ENCODE measurements at places on chromosomes 7 and 10. TPM values are rescaled to one million over a fixed set of nuclear protein-coding genes. Genes with fewer than 3 reads are reported as not detected.

The TMEM178B gene
- total RNA-seq, result 0.21 TPM

The GBX1 gene
- not detected for total RNA-seq

The EGFR gene
- not detected for total RNA-seq

The KLF14 gene
- total RNA-seq, result not detected

The HHEX gene
- 0.56 TPM for total RNA-seq

The PTF1A gene
- total RNA-seq, result not detected

DNA sequence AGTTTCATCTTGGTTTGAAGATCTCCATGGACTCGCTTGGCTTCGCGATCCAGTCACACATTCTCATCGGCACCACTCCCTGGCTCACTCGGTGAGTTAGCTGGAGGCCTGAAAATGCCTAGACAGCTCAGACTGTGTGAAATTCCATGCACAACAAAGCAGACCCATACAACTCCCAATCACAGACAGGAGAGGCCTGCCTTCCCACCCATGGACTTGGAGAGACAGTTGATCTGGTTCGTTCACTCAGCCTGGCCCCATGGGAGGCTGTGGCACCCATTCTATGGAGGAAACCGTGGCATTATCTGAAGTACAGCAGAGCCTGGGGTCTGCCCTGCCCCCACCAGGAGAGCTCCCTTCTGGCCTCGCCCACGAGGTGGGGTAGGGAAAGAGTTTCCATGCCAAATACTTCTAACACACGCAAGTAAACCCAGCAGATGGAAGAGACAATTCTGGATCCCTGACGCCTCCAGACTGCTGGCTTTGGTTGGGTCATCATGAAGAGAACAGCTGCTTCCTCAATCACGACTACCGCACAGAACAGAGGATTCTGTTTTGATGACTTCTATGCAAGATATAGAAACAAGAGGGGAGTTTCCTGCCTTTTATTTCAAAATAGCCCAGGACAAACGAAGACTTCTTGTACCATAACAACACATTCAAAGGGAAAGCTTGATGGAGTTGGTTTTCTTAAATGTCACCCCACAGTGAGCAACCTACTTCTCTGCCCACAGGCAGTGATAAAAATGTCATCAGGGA is 15.9 kb downstream of the FAM53B start:
- peaks cover 5% of the 10 kb centered on the region for H3K36me3 ChIP-seq
- DNase-seq, result peak; percentile 35
- H3K4me3 ChIP-seq, result peak overlapping the region; percentile 56
- peak overlapping the region; percentile 83 for H3K27ac ChIP-seq
- no peaks in the 10 kb centered on the region for H3K27me3 ChIP-seq

- H3K4me1 ChIP-seq, result peaks cover 16% of the 10 kb centered on the region
- H3K36me3 ChIP-seq, result no peaks in the 10 kb centered on the region
- no peak overlapping the region for H3K27ac ChIP-seq
- no peak overlapping the region for H3K4me3 ChIP-seq
- H3K27me3 ChIP-seq, result no peaks in the 10 kb centered on the region
These were observed 16.1 kb upstream of the DMBT1 start for GRCh38 chr10:122544493-122544892.

GRCh38 chr10:102723989-102724388 is 9.6 kb downstream of the SFXN2 start:
- H3K4me1 ChIP-seq, result peaks cover 17% of the 10 kb centered on the region
- peaks cover 19% of the 10 kb centered on the region for H3K36me3 ChIP-seq
- no peak overlapping the region for H3K4me3 ChIP-seq
- no peak overlapping the region for H3K27ac ChIP-seq
- H3K27me3 ChIP-seq, result no peaks in the 10 kb centered on the region
- no peak for DNase-seq

GRCh38 chr10:91709394-91709798 is 76.5 kb upstream of the PPP1R3C start:
- no peak for DNase-seq
- no peak overlapping the region for H3K4me3 ChIP-seq
- H3K4me1 ChIP-seq, result no peaks in the 10 kb centered on the region
- H3K27me3 ChIP-seq, result peaks cover 28% of the 10 kb centered on the region

DNA sequence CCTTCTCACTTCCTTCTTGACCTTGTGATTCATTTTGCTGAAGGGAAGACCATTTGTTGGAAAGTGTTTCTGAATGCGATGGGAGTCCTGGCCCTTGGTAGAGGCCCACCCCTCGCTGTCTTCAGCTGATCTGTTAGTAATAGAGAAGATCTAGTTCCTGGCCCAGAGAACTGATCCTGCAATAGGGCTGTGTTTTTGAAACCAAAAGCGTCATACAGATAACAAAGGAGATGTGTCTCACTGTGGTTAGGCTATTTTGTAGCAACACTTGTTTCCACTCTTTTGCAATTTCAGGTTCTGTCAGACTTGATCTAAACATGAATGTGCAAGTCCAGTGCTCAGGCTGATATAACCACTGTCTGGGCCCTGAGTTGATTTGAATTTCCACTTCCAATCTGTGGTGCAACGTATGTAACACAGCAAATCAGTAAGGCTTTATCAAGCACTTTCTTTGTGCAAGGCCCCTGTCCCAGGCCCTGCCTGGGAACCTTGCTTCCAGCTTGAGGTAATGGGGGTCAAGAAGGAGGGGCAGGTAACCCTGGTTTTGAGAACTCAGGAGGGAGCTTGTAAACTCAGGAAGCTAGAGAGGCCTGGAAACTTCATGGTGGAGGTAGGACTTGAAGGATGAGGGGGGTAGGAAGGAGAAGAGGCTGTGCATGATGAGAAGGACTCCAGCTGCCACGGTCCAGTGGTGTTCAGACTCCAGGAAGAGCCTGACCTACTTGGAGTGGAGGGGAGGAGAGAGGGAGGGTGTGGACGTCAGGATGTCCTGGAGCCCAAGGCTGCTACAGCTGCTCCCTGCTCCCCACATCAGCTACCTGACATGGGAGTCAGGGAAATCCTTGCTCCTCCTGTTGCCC is 42.2 kb upstream of the SRGN start:
- DNase-seq, result peak; percentile 37
- no peak overlapping the region for H3K4me3 ChIP-seq
- H3K27ac ChIP-seq, result peak overlapping the region; percentile 90
- no peaks in the 10 kb centered on the region for H3K36me3 ChIP-seq
- H3K4me1 ChIP-seq, result peaks cover 32% of the 10 kb centered on the region

DNA sequence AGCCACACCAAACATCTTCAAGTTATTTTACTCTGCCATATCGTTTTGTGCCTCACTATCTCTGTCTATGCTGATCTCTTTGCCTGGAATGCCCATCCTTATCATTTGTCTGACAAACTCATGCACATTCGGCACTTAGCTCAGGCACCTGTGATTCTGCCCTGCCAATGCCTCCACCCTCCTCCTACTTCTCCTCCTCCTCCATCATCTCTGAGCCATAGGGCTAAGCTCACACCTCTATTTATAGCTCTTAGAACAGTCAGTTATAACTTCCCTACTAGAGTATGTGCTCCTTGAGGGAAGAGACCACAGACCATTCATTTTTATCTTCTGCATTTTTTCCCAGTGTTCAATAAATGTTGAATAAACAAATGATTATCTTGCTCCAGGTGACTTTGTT is 51.2 kb upstream of the CDK13 start:
- DNase-seq, result no peak
- H3K27ac ChIP-seq, result no peak overlapping the region
- no peak overlapping the region for H3K4me3 ChIP-seq
- H3K4me1 ChIP-seq, result no peaks in the 10 kb centered on the region
- H3K36me3 ChIP-seq, result no peaks in the 10 kb centered on the region

DNA sequence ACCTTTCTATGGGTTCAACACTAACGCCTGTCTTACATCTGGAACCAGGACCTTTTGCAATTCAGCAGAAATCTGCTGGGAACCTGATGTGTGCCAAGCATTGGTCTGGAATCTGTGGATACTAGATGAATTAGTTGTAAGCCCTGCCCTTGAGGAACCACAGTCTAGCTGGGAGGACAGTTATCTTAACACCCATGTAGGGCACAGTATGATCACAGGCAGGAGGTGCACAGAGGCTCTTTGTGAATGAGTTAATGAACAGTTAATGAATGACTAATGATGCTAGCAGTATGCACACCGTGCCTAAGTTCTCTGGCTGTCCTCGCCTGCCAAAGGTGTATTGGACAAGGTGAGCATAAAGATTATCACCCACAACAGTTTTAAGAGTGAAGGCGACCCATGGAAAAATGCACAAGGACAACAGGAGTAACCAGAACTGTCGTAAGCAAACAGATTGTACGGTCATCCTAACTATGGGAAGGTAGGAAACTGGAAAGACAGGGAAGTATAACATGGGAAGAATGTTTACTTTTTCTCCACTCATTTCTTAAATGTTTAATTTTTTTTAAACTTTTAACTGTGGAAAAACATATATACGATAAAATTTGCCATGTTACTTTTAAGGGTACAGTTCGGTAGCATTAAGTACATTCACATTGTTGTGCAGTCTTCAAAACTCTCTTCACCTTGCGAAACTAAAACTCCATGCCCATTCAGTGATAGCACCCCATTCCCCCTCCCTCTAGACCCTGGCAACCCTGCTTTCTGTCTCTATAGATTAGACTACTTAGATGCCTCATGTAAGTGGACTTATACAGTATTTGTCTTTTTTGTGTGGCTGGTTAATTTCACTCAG is 139.9 kb downstream of the CXCL12 start:
- no peak overlapping the region for H3K4me3 ChIP-seq
- H3K36me3 ChIP-seq, result no peaks in the 10 kb centered on the region
- peaks cover 7% of the 10 kb centered on the region for H3K27me3 ChIP-seq
- no peak for DNase-seq
- no peaks in the 10 kb centered on the region for H3K4me1 ChIP-seq
- no peak overlapping the region for H3K27ac ChIP-seq

DNA sequence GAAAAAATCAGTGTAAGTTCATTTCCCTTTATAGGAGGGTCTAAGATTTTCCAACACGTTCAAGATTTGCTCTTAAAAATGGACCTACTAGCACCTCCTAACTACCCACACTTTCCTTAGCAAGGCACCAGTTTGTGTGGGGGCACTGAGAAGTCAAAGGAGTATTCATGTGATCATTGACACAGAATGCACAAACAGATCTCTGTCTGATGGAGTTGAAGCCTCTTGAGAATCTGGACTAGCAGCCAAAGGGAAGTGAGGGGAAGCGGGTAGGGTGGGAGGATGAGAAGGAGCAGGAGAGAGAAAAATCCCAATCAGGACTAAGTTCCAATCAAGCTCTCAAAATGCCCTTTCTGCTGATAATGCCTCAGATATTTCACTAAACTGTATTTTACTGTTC is 4.1 kb downstream of the MMS19 start:
- H3K27me3 ChIP-seq, result no peaks in the 10 kb centered on the region
- no peak overlapping the region for H3K4me3 ChIP-seq
- peaks cover 53% of the 10 kb centered on the region for H3K4me1 ChIP-seq
- no peak overlapping the region for H3K27ac ChIP-seq
- peaks cover 13% of the 10 kb centered on the region for H3K36me3 ChIP-seq

GRCh38 chr7:134044682-134045081 is 82.5 kb upstream of the LRGUK start:
- DNase-seq, result no peak
- H3K4me1 ChIP-seq, result no peaks in the 10 kb centered on the region
- H3K27ac ChIP-seq, result no peak overlapping the region
- H3K36me3 ChIP-seq, result peaks cover 13% of the 10 kb centered on the region
- H3K4me3 ChIP-seq, result no peak overlapping the region

DNA sequence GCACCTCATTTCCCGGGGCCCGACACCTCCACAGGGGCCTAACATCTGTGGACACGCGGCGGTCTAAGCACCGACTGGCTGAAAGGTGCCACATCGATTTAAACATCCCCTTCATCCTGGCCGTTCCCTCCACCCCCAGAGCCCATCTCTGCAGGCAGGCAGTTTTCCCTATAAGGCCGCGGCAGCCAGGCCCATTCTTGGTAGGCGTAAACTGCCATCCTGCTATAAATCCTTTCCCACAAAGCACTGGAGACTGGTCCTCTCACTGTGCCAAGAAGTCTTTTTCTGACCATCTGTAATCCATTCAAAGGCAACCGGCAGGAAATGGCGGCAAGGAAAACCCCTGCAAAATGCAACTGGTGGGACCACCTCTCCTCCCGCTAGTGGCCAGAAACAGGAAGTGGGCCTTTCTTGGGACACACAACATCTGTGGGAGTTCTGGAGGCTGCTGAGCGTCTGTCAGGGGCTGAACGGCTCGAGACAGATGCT is 22.4 kb downstream of the ATXN7L1 start:
- no peaks in the 10 kb centered on the region for H3K27me3 ChIP-seq
- H3K4me1 ChIP-seq, result peaks cover 59% of the 10 kb centered on the region
- no peak for DNase-seq
- H3K4me3 ChIP-seq, result no peak overlapping the region
- H3K36me3 ChIP-seq, result peaks cover 1% of the 10 kb centered on the region
- H3K27ac ChIP-seq, result no peak overlapping the region

DNA sequence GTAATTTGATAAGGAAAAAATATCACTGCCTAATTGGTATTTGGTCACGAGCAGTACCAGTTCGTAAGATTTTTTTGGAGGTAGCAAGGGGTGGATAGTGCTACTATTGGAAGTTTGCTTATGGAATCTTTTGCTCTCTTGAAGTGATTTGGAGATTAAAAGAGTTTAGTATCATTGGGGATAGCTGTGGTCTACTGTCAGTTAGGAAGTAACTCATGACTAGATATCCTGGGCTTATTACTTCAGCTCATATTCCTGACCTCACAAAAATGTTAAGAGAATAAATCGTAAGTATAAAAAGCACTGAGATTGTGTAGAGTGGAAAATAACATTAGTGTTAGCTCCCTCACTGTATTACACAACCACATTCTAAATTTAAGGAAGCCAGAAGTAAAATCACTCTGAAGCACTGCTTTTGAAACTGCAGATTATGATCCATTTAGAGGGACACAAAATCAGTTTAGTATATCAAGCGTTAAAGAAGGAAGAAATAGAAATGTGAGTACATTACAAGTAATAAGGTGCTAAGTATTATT is 22.6 kb downstream of the SGPL1 start:
- H3K4me1 ChIP-seq, result peaks cover 36% of the 10 kb centered on the region
- no peak for DNase-seq
- H3K27ac ChIP-seq, result no peak overlapping the region
- peaks cover 35% of the 10 kb centered on the region for H3K36me3 ChIP-seq
- no peak overlapping the region for H3K4me3 ChIP-seq

DNA sequence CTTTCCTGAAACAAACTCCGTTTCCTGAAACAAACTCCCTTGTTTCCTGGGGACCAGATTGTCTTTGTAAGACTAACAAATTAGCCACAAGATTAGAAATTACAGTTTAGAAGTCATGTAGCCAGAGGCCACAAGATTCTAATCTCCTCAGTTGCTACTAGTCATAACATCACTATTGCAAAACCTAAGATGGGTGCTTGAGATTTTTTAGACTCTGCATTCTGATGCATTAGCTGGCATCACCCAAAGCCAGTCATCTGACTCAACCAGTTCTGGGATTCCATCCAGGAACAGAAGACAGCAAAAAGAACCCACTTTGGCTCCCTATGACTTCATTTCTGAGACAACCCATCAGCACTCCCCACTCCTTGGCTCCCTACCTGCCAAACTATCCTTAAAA is 367.9 kb upstream of the MBL2 start:
- no peaks in the 10 kb centered on the region for H3K36me3 ChIP-seq
- DNase-seq, result no peak
- no peak overlapping the region for H3K4me3 ChIP-seq
- no peaks in the 10 kb centered on the region for H3K4me1 ChIP-seq
- no peaks in the 10 kb centered on the region for H3K27me3 ChIP-seq

Data from activated naive CD8-positive, alpha-beta T cell treated with anti-CD3 and anti-CD28 coated beads for 36 hours (primary cell).